ENCODE measurements at places on chromosomes 5 and 9.
A peak's percentile ranks its signal among the peaks of the same experiment; 100 is the strongest.

- DNase-seq: no peak
Observed at GRCh38 chr5:134533115-134533815, 7.8 kb downstream of the JADE2 start.

DNA sequence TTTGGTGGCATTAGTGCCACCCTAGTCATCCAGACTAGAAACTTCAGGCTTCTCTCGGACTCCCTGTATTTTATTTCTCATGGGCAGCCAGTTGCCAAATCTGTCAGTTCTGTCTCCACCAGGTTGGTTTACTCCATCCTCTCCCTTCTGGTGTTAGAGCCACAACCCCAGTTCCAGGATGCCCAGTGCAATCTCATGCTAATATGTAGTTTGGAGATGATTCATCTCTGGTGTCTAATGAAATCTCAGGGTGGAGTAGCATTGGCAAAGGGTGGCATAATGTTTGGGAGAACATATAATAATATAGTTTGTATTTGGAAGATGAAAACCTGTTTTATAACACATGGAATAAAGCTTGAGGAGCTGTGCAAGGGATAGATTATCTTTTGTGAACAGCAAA lies 30.2 kb downstream of the SLC46A2 start:
- DNase-seq: no peak

GRCh38 chr5:1089621-1090040 lies 22.2 kb downstream of the SLC12A7 start:
- DNase-seq: no peak

- peak; percentile 17 for DNase-seq
Observed at GRCh38 chr5:4905674-4906520, 234.2 kb upstream of the ADAMTS16 start.

DNA sequence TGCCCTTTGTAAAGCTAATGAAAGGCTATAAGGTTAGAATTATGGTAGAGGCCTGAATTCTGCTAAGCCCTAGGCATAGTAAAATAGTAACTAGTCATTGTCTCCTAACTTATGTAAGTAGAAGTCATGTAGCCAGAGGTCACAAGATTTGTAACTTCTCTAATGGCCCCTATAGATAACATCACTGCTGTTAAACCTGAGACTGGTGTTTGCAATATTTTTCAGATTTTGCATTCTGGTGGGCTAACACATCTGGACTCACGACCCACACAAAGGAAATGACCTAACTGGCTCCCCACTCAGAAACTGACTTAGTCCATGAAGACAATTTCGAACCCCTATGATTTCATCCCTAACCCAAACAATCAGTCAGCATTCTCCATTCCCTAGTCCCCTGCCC lies 37.2 kb upstream of the TTC39B start:
- DNase-seq: no peak

DNA sequence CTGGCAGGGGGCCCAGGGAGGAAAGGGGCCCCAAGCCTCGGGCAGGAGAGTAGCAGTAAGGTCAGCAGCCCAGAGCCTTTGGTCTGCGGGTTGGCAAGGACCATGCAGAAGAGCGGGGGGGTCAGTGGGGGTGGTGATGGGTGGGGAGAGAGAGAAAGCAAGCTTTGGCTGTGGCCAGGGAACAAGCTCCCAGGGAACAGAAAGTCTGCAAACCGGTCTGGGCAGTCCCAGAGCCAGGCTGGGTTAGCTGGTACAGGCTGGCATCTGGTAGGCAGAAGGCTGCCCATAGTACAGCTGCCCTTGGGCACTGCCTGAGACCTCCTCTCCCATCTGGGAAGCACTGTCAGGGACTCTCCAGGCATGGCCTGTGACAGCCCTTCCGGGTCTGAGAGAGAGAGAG lies 10.5 kb upstream of the EPB41L4B start:
- peak; percentile 90 for DNase-seq
